Frontal cortex (tissue), 4 donors: ENCODE measurements at places on chromosomes 2 and 18. TPM values are rescaled to one million over a fixed set of nuclear protein-coding genes. Genes with fewer than 3 reads are reported as not detected.

CMPK2 gene
- 10.2 TPM for total RNA-seq

SERPINB3 gene
- not detected for total RNA-seq

NT5DC4 gene
- not detected for total RNA-seq

HAUS1 gene
- 39.1 TPM for total RNA-seq

TEKT4 gene
- total RNA-seq, result under 0.01 TPM

FIGN gene
- total RNA-seq, result 1.2 TPM

RETREG2 gene
- 73.4 TPM for total RNA-seq

HOXD12 gene
- not detected for total RNA-seq

- no peak for DNase-seq
Measured at GRCh38 chr18:66209656-66210055, 394.2 kb downstream of the CDH19 start.

DNA sequence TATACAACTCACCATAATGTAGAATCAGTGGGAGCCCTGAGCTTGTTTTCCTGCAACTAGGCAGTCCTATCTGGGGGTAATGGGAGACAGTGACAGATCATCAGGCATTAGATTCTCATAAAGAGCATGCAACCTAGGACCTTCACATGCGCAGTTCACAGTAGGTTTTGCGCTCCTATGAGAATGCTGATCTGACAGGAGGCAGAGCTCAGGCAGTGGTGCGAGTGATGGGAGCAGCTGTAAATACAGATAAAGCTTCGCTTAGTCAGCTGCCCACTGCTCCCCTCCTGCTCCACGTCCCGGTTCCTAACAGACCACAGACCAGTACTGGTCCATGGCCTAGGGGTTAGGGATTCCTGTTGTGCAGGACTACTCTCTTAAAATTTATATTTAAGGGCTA is 255.3 kb upstream of the POU3F3 start:
- no peak for DNase-seq

GRCh38 chr18:35406666-35407065 is 29.5 kb upstream of the ZNF396 start:
- no peak for DNase-seq

- DNase-seq, result no peak
Measured at GRCh38 chr18:3526421-3527354, 76.7 kb downstream of the TGIF1 start.

DNA sequence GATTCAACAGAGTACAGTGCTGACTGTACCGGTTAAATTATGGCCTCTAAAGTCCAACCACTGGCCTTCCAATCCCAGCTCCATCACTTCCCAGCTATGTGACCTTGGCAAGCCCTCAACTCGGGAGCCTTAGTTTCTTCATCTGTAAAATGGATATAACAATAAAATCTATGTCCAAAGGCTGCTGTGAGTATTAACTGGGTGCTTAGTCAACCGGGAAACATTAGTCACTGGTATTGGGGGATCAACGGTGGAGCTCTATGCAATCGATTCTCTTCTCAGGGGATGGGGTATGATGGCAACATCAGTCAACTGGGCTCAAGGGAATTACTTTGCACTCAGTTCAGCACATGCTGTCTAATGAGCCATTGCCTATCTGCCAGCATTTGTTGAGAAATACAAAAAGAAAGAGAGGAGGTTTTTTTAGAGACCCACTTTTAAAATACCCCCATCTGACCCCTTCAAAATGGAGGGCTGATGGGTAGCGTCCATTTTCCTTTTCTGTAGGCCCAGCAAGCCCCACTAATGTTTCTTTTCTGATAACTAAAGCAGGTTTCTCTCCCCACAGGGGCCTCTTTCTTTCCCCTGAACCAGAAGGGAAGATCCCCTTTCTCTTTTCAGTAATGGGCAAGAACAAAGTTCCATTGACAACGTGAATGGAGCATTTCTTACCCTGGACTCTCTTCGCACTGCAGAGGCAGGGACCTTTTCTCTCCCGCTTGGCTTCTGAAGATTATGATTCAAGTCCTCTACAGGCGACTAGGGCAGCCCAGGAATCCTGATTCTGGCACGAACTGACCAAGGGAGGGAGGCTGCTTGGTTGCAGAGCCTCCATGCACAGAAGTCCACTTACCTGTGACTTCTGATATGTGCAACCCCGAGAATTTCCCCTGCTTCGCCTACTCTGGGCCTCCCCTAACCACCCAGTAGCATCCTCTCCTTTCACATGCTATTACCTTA is 8.7 kb upstream of the AGFG1 start:
- DNase-seq, result no peak

GRCh38 chr2:160956243-160956802 is 203.9 kb upstream of the TANK start:
- no peak for DNase-seq

DNA sequence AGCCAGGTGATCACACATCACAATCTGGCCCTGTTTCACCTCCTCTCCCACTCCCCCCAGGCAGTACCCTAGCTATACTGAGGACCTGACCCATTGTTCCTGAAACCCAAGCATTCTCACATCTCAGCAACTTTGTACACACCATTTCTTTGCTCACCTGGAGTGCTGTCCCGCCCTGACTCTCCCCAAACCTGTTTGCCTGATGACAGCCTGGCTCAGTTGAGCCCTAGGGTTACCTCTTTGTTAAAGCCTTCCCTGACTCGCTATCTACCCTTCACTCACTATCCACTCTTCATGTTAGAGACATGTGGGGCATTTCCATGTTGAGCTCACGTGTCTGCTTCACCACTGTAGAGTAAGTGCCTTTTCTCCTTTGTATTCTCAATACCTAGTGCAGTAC is 49.1 kb downstream of the GREB1L start:
- no peak for DNase-seq

DNA sequence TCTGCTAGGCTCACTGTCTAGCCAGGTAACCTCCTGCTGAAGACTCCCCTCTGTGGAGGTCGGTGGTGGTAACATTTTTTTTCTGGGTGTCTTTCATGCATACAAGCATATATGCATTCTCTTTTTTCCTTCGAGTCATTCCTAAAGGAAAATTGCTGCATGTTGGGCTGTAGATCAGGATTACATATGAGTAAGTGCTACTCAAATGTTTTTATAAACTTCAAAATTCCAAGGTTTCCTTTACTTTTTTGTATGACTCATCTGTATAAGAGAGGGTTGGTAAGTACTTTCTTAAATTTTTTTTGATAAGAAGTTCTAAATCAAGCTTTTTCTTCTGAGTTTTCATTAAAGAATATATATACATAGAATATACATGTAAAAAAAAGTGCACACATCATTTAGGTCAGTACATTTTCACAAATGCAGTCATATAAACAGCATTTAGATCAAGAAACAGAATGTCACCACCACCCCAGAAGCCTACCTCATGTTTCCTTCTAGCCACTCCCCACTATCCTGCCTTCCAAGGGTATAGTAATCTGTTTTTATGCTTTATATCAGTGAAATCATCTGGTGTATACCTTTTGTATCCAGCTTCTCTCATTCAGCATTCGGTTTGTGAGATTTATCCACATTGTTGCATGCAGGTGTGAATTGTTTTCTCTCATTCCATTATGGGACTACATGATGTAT is 128.0 kb upstream of the MAP3K20 start:
- no peak for DNase-seq

DNA sequence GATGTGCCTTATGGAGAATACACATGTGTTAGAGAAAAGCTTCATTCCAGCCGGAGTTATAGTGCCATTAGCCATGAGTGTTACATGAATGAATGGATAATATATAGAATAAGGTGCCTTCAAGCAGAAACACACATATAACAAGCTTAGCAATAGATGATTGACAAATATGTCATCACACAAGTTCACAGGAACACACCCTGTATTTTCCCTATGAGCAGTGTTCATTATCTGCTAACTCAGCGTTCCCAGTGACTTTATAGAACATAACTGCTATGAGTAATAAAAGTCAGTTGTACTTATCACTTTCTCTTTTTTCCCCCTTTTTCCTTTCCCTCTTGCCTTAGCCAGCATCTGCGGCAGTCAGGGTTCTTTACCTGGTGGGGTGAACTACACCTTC is 65.1 kb downstream of the TIMM21 start:
- DNase-seq, result no peak

DNA sequence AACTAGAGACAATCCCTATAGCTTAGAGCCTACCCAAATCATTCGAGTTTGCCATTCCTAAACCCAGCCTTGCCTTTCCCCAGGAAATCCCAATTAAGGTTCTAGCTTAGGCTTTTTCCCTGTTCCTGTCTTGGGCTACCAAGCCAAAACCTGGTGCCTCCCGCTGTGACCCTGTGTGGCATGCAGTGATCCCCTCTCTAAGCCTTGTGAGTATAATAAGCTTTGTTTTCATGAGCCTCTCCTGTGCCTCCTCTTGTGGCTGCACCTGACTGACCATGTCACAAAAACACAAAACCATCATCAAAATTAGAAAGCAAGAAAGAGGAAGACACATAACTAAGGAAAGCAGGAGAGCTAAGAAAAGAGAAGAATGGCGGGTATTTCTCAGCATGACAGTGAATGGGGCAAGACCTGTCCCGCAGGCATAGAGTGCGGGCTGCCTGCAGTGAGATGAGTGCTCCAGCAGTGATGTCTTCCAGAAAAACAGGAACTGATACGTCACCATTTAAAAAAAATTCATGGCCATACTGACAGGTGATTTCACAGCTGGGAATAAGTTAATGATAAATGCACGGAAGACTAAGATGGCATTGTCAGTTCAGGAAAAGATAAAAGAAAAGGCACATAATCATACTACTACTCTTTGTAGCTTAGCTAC is 9.2 kb upstream of the PAIP2B start:
- no peak for DNase-seq

GRCh38 chr2:125581557-125581956 is 1074.4 kb upstream of the GYPC start:
- no peak for DNase-seq

GRCh38 chr2:85954590-85955458 is 66.0 kb upstream of the ST3GAL5 start:
- no peak for DNase-seq

- DNase-seq, result no peak
Measured at GRCh38 chr18:23689616-23690504, 607 bp downstream of the LAMA3 start.

GRCh38 chr2:44579115-44579836 is 217.5 kb downstream of the CAMKMT start:
- no peak for DNase-seq

- DNase-seq, result no peak
Measured at GRCh38 chr18:61435064-61435652, 101.9 kb downstream of the CDH20 start.

GRCh38 chr2:129459200-129459876 is 520.1 kb upstream of the RAB6C start:
- DNase-seq, result no peak

GRCh38 chr2:220509966-220510365 is 882.5 kb downstream of the SLC4A3 start:
- no peak for DNase-seq

GRCh38 chr2:24016376-24016761 is 6.5 kb downstream of the MFSD2B start:
- DNase-seq, result no peak

DNA sequence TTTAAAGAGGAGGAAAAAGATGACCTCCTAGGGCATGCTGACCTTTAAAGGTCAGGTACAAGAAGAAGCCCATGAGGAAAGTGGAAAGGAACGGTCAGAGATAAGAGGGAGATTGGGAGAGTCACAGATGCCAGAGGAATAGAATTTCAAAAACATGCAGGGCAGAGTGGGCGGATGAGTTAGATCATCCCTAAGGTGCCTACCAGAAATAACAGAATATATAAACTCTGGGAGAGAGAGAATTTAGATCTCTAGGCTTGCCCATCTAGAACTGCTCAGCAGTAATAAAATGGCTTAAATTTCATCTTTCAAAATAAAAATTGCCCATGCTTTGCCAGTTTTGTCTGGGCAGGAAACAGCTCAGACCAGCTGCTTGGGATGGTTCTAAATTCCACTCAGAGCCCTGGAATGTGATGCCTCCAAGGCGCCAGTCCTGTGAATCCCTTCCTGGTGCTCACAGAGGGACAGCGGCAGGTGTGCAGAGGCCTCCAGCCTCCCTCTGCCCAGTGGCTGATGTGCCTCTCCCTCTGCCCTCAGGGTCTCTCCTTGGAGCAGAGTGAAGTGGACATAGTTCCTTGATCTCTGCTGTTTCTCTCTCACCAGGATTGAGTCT is 130.9 kb downstream of the ANTXR1 start:
- DNase-seq, result no peak

- DNase-seq, result no peak
Measured at GRCh38 chr2:188878716-188879115, 95.5 kb upstream of the COL3A1 start.

DNA sequence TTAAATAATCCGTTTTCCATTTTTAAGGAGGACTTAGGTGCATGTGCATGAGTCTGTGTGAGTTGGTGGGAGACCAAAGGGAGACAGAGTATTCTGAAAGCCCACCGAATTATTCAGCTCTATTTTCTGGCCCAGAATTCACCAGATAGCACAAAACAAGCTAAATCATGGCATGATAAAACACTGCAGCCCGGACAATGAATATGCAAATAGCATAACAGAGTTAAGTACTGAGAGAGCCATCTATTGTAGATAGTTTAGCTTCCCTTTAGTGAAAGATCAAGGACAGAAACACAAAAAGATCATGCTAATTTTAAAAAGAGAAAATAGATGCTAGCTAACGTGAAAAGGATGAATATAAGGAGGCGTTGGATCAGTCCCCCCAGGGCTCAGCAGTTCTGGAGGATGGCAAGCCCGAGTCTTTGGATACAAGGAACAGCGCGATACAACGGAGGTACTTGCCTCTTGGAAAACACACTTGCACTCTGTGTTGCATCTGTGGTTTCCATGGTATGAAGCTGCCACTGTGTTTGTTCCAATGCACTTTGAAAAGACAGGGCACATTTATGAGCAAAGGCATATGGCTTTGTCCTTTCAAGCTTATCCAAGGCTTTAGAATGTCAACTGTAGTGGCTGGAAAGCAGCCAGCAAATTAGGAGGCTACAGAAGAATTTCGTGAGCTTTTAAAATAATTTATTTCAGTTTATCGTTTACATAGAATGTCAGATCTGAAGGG is 119.9 kb downstream of the LYPD1 start:
- DNase-seq, result no peak

GRCh38 chr2:237161189-237161588 is 75.5 kb downstream of the COPS8 start:
- DNase-seq, result no peak

GRCh38 chr18:37361335-37362157 is 204.1 kb downstream of the CELF4 start:
- DNase-seq, result no peak

DNA sequence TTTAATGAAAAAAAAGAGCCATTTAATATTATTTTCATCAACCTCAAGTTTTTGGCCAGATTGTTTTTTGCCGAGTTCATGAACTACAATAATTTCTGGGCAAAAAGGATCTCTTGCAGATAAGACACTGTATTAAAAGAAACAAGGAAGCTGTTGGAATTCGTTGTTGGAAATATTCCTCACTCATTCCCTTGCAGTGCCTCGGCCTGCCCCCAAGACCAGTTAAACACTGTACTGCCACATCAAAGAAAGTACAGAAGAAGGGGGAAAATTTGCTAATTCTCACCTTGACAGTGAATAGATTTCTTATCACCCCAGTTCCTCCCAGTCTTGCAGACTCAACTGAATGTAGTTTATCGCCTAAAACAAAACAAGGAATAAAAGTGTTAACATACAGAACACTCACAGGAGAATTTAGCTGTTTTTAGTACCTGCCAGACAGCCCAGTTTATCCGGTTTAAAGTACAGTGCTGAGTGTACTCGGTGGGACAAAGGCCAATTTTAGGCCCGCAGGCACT is 1.2 kb downstream of the IDH1 start:
- DNase-seq, result no peak

GRCh38 chr2:34003795-34004194 is 404.7 kb upstream of the FAM98A start:
- no peak for DNase-seq

- DNase-seq, result no peak
Measured at GRCh38 chr18:58005011-58005410, 39.0 kb upstream of the NEDD4L start.
